ENCODE measurements at places on chromosomes 1 and 21.

DNA sequence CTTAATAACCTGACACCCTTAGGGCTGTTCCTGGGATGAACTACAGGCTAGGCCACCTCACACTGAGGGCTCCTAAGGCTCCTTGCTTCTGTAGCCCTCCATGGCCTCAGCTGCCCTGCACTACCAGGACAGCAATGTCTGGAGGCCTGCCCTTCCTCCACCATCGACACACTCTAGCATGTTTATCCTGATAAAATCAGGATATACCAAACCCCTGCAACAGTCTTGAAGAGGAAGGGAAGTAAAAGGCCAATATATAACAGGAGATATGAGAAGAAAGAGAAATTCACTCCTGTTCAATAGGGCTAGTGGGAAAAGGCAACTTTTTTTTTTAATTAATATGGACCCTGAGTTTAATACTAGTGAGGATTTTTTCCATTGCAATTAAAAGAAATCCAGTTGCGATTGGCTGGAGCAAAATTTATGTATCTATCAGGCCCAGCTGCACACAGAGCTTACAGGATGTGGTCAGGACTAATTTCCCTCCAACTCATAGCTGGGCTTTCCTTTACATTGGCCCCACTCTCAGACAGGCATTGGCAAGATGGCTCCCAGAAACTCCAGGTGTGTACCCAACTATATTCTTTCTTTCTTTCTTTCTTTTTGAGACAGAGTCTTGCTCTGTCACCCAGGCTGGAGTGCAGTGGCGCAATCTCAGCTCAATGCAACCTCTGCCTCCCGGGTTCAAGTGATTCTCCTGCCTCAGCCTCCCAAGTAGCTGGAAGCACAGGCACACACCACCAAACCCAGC is 13.5 kb upstream of the ATP2B4 start:
- DNase-seq = no peak

GRCh38 chr1:89996450-89997110 is 1.7 kb downstream of the ZNF326 start:
- DNase-seq = no peak

GRCh38 chr1:206524739-206525364 is 17.5 kb downstream of the RASSF5 start:
- DNase-seq = no peak

GRCh38 chr1:216788671-216789070 is 65.4 kb upstream of the ESRRG start:
- DNase-seq = no peak

DNA sequence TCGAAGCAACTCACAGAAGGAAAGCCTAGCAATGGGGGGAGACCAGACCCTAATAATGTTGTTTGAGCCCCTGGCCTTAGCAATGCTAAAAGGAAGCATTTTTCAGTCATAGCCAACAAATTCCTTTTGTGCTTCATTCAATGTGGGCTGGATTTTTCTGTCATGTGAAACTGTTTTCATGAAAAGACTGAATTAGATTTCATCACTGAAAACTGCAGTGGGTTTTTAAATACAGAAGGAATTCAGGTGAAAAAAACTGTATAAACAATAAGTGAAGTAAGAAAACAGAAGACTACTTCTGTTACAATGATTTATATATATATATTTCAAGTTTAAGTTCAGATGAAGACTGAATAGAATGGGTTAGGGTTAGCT is 204.8 kb downstream of the SMYD3 start:
- no peak for DNase-seq

GRCh38 chr1:185045814-185046492 is 595 bp downstream of the RNF2 start:
- DNase-seq = no peak

GRCh38 chr1:224432146-224432545 is 2.5 kb downstream of the WDR26 start:
- peak; percentile 38 for DNase-seq

- DNase-seq = no peak
These were observed 138.4 kb upstream of the BACE2 start for GRCh38 chr21:41029571-41029970.

- DNase-seq = no peak
These were observed 39.0 kb downstream of the MRPL39 start for GRCh38 chr21:25568246-25568645.

DNA sequence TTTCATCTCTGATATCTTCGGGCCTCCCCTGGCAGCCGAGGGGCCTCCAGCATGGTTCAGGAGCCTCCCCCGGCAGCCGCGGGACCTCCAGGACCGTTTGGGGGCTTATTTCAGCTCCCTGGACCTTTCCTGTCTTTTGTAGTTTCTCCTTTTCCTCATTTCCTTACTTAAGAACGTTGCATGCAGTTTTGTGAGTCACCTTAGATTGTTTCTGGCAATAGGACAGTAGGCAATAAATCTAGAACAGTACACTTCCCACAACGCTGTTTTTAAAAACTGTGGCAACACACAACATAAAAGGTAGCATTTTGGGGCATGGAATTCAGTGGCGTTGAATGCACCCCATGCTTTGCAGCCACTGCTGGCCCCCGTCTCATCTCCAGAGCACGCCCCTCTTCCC is 24.4 kb downstream of the FAAP20 start:
- peak; percentile 8 for DNase-seq

DNA sequence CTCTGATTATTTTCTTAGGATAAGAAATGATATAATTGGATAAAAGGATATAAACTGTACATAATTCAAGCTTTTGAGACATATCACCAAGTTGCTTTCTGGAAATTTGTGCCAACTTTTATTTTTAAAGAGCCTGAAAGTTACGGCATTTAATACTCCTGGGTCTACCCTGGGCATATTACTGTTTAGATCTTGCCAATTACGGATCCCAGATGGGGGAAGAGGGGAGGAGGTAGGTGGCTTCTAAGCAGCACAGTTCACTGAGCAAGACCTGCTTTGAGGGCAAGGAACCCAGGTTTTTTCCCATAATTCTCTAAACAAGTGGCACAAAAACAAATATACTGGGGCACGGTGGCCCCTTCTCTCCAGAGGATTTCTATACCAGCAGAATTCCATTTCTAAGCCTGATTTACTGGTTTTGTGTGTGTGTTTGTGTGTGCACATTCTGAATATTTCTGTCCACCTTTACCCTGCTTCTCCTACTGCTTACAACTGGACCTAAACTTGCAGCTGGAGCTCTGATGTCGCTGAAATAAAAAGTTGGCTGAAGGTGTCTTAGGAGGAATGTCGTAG is 76.7 kb downstream of the LAMC2 start:
- DNase-seq = no peak

- no peak for DNase-seq
These were observed at the start of gene S1PR1 for GRCh38 chr1:101236516-101237228. TSS of gene S1PR1 (plus strand) at chr1:101237019. CDS start at chr1:101238985, 1,966 bp downstream.

DNA sequence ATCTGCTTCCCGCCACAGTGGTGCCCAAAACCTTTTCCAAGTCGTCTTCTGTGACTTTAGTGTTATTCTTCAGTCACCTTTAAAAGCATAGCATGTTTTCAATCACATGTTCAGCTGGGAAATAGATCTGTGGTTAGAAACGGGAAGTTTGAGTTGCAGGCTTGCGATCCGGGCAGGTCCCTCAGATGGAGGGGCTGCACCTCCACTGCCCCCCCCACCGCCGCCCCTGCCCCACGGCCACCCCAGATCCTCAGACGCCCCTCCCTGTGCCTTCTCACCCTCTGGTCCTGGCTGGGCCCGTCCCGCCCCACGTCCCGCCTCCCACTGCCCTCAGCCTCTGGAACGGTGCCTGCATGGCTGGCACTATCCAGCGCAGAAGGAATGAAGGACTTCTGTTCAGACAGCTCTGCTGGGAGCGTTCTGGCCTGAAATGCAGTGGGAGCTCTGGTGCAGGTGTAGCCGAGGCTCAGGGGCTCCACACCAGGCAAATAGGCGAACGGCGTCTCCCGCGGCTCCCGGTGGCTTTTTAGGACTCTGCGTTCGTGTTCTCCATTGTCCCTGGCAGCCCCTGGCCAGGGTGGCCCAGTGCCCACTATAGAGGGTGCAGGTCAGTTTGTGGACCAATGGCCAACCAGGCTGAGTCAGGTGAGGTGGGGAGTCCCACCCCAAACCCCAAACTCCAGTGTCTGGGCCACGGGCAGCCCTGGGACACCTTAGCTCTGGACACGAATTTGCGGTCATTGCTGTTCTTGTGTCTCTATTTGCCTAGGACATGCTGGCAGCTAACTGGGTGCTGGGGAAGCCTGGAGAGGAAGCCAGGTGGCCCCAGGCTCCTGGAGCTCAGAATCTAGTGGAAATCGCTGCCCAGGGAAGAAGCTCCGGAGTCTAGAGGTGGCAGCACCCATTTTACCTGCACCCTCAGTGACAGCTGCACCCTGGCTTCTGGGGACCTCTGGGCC is 67.1 kb downstream of the FAAP20 start:
- DNase-seq = no peak

- DNase-seq = peak; percentile 42
These were observed 5.3 kb upstream of the CCDC27 start for GRCh38 chr1:3746830-3747521.

- no peak for DNase-seq
These were observed 4.2 kb downstream of the RD3 start for GRCh38 chr1:211487672-211488208.

GRCh38 chr1:242535986-242536385 is 11.5 kb upstream of the PLD5 start:
- no peak for DNase-seq

- no peak for DNase-seq
These were observed 49.7 kb downstream of the DMRTA2 start for GRCh38 chr1:50373532-50373931.

- DNase-seq = no peak
These were observed 29.1 kb downstream of the TBX15 start for GRCh38 chr1:118958937-118959631.

- DNase-seq = no peak
These were observed 3.6 kb downstream of the FAM89A start for GRCh38 chr1:231036416-231036815.

GRCh38 chr1:108947871-108948525 is 15.3 kb downstream of the CLCC1 start:
- no peak for DNase-seq

- DNase-seq = no peak
These were observed 989 bp upstream of the PIGR start for GRCh38 chr1:206947255-206947654.

- DNase-seq = no peak
These were observed 61.8 kb upstream of the B3GALNT2 start for GRCh38 chr1:235566084-235566483.

Data from fibroblast of skin of left quadriceps (primary cell).